Islet precursor cell (in vitro differentiated cells): ENCODE measurements at places on chromosomes 12 and 14.

DNA sequence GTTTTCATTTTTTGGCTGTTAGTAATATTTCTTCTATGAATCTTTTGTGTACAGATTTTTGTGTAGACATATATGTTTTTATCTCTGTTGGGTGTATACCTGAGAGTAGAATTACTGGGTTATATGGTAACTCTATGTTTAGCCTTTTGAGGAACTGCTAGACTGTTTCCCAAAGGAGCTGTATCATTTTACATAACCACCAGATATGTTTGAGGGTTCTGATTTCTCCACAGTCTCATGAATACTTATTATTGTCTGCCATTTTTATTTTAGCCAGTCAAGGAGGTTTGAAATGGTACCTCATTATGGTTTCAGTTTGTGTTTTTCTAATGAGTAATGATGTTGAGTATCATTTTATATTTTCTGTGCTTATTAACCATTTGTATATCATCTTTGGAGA is 1.9 kb downstream of the PCNX4 start:
- no peak for DNase-seq

- no peak for DNase-seq
Measured at GRCh38 chr12:47882781-47883546, 21.8 kb downstream of the VDR start.

- DNase-seq, result no peak
Measured at GRCh38 chr12:112408621-112409020, 784 bp downstream of the RPL6 start.

GRCh38 chr12:80222261-80222660 is 122.9 kb downstream of the OTOGL start:
- DNase-seq, result no peak

DNA sequence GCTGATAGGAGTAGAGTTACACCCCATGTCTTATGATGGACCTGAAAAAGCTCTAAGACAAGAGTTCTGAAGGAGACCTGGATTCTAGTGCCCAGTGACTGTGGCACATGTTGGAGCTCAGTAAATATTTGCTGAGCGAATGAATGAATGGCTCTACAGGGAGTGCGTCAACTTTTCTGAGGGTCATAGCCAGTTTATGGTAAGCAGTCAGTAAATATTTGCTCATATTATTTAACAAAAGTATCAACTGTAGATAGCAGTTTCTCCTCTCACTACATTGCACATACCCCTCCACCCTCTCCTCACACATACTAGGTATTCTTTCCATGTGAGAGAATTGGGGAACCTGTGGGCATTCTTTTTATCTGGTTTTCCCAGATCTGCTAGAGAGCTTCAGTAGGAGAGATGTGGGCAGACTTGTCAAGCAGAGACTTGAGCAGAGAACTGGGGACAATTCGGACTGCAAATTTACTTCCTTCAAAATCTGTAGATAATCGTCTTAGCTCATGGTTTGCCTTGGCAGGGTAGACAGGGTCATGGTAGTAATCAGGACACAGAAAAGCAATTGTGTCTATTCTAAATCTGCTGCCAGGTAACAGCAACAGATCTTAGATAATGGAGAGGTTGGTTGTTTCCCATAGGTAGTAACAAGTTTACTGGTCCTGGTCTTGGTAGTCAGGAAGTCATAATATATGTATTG is 5.7 kb downstream of the SLC4A8 start:
- no peak for DNase-seq

DNA sequence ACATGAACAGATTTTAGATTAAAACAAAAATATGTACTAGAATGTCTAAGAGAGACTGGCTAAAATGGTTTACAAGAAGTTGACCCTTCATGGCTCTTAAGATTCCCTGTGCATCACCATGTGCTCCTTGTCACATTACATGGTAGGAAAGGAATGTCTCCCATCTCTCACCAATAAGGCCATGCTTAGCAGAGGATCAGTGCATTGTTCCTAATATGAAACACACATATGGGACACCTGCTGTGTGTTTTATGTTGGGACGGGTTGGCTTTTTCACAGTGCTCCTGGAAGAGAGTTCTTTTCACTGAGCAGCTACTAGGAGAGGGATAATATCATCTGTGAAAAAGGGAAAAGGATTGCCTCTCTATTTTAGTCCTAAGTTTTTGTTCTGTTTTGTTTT is 9.6 kb downstream of the PFKM start:
- no peak for DNase-seq

DNA sequence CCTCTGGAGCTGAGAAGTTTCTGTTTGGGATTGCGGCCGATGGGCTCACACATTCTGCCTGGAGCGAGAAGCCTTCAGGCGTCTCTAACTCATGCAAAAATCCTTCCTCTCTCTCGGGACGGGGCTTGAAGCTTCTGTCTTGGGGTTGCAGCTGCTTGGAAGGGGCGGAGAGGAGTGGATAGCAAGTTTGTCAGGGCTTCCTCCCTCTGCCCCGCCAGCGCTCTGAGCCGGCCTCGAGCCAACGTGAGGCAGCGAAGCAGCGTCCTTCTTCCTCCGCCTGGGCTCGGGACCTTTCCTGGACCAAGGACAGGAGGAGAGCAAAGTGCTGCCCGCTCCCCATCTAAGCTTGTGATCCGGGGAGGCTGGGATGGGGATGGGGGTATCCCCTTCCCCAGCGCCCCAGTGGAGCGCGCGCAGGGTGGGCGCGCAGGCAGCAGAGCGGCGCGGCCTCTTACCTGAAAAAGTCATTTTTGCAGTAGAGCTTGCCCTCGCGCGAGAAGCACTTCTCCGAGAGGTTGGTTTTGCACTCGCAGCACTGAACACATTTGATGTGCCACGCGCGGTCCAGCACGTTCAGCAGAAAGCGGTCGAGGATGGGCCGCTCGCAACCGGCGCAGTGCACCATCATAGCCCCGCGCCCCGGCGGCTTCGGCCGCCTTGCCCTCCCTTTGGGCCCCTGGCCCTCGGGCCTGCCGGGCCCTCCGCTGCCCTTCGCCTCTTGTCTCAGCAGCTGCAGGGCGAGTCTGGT is 626 bp downstream of the LHX5 start:
- DNase-seq, result no peak
